ENCODE measurements at places on chromosomes 3 and 15. TPM values are rescaled to one million over a fixed set of nuclear protein-coding genes. Genes with fewer than 3 reads are reported as not detected.
A peak's percentile ranks its signal among the peaks of the same experiment; 100 is the strongest.

- no peak overlapping the region for H3K4me3 ChIP-seq
- peak; percentile 49 for DNase-seq
- H3K27me3 ChIP-seq, result peaks cover 13% of the 10 kb centered on the region
- no peaks in the 10 kb centered on the region for H3K36me3 ChIP-seq
- H3K4me1 ChIP-seq, result no peaks in the 10 kb centered on the region
- no peak overlapping the region for H3K27ac ChIP-seq
Observed at GRCh38 chr15:66004618-66005262, 135.4 kb downstream of the RAB11A start.

CHRNB4 gene
- not detected for total RNA-seq

DNA sequence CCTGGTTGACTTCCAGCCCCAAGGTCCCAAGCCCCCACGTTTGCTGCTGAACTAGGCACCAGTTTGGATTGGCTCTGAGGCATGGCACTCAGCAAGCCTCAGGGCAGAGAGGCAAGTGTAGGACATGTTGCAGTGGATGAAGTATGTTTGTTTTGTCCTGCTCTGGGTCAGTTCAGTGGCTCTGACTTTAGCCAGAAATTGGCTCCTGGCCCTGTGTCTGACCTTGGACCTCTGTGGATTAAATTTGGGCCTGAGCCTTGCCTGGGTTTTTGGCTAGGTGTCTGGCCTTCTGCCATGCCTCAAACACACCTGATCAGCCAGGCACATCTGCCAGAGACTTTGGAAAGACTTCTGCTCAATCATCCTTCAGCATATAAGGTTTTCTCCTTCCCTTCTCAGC lies 3.6 kb upstream of the MRAS start:
- no peak for DNase-seq
- no peaks in the 10 kb centered on the region for H3K4me1 ChIP-seq
- no peaks in the 10 kb centered on the region for H3K36me3 ChIP-seq
- no peak overlapping the region for H3K27ac ChIP-seq
- peaks cover 13% of the 10 kb centered on the region for H3K27me3 ChIP-seq
- H3K4me3 ChIP-seq, result no peak overlapping the region

DNA sequence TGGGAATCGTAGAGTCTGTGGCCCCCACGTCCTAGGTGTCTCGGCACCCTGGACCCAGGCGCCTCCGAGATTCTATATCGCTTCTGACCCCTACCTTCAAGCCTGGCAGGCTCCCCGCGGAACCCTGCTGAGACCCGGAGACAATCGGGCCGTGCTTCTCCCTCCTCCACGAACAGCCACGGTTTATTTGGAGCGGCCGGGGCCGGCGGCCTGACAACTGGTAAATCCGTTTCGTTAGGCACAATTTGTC lies 1.4 kb downstream of the GATA2 start:
- no peaks in the 10 kb centered on the region for H3K36me3 ChIP-seq
- peaks cover 13% of the 10 kb centered on the region for H3K27me3 ChIP-seq
- peak overlapping the region; percentile 43 for H3K4me3 ChIP-seq
- DNase-seq, result peak; percentile 15
- peaks cover 19% of the 10 kb centered on the region for H3K4me1 ChIP-seq

CAPN3 gene
- 0.54 TPM for total RNA-seq

RPL15 gene
- total RNA-seq, result 1,939 TPM

CPN2 gene
- not detected for total RNA-seq

DNA sequence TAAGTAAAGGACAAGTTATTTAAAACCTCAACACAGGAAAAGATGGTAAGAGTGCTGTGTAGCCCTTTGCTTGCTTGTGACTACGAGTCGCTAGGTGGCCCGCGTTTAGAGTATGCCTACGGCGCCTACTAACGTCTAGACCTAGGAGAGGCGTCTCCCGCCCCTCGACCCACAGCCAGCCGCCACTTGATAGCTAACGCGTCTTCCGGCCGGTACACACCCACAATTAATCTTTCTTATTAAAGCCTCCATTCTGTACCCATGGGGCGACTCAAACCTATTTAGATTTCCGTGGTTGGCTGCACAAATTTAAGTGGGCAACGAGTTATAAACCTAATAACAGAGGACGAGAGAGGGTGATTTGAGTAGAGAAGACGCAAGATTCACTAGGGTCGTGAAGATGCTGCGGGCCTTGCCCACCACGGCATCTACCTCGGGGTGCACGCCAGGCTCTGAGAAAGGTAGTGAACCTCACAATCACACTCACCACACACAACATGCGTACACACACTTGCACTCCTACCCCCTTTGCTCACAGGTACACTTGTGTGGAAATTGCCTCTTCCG lies 12.0 kb downstream of the SOX2 start:
- no peaks in the 10 kb centered on the region for H3K27me3 ChIP-seq
- H3K4me1 ChIP-seq, result peaks cover 14% of the 10 kb centered on the region
- no peak overlapping the region for H3K27ac ChIP-seq
- no peaks in the 10 kb centered on the region for H3K36me3 ChIP-seq

Data from A673 (cell line).